ENCODE measurements at places on chromosomes 7 and 10.
A peak's percentile ranks its signal among the peaks of the same experiment; 100 is the strongest.

- no peak for DNase-seq
Observed at GRCh38 chr10:18364987-18365775, 225.0 kb downstream of the CACNB2 start.

DNA sequence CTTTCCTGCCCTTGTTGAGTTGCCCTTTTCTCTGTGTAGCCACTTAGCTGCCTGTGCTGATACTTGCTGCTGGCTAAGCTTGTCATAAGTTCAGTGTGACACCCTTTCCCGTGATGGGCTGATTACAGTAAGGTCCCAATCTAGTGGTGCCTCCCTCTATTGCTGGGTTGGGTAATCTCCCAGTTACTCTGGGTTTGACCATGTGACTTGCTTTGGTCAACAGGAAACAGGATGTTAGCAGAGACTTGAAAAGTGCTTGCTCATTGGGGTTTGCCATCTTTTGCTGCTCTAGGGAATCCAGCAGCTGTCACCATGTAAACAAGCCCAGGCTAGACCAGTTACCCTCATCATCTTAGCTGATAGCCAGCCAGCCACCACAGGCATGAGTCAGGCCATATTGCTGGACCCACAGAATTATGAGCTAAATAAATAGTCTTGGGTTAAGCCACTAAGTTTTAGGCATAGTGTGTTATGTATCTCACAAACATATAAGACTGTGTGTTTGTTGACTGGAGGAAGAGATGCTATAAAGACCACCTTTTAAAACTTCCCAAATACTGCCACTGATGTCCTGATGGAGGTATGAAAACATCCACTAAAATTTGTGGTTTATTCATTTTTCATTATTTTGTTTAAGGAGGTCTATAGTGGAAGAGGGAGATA, 4.0 kb upstream of the LEP start:
- peak; percentile 33 for DNase-seq

DNA sequence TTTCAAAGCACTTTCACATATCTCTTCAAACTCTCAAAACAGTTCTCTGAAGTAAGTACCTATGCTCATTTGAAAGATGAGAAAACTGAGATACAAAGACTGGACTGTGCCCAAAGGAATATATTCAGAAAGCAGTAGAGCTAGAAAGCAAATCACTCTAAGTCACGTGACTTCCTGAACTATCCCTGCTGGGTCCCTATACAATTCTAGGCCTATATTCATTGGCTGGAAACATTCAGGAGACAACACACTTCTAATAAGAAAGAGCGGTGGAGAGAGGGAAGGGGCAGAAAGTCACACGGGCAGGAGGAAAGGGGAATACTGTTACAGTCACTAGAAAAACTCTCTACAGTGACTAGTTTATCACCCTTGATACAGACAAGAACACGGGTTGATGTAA, 140.0 kb downstream of the CHCHD3 start:
- DNase-seq = no peak

GRCh38 chr10:2925631-2926030, 141.7 kb upstream of the PFKP start:
- peak; percentile 31 for DNase-seq

GRCh38 chr10:29860166-29860565, 199.2 kb downstream of the JCAD start:
- no peak for DNase-seq

- DNase-seq = no peak
Observed at GRCh38 chr7:20200971-20201370, 16.2 kb downstream of the MACC1 start.

- no peak for DNase-seq
Observed at GRCh38 chr7:133095119-133095671, 13.3 kb upstream of the CHCHD3 start.

- DNase-seq = no peak
Observed at GRCh38 chr10:5404208-5405041, at the start of gene TUBAL3. Gene TUBAL3 (minus strand): TSS chr10:5404828. CDS start chr10:5404792, 36 bp downstream.

- DNase-seq = no peak
Observed at GRCh38 chr10:100970914-100971811, 1.9 kb downstream of the SEMA4G start.

DNA sequence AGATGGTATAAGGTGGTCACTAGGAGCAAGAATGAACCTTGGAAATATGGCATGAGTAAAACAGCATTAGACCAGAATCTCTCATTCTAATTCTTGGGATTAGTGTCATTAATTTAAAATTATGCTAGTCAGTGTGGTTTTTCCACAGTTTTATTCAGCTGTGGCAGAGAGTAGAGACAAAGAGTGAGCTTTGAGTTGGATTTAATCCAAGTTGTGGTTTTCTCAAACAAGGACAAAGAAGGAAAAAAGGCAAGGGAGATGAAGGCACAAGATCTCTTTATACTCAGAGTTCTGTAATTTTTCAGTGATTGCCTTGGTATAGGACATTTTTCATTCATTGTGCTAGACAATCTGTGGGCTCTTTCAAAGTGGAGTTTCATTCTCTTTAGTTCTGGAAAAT, 28.2 kb upstream of the AKAP9 start:
- no peak for DNase-seq

DNA sequence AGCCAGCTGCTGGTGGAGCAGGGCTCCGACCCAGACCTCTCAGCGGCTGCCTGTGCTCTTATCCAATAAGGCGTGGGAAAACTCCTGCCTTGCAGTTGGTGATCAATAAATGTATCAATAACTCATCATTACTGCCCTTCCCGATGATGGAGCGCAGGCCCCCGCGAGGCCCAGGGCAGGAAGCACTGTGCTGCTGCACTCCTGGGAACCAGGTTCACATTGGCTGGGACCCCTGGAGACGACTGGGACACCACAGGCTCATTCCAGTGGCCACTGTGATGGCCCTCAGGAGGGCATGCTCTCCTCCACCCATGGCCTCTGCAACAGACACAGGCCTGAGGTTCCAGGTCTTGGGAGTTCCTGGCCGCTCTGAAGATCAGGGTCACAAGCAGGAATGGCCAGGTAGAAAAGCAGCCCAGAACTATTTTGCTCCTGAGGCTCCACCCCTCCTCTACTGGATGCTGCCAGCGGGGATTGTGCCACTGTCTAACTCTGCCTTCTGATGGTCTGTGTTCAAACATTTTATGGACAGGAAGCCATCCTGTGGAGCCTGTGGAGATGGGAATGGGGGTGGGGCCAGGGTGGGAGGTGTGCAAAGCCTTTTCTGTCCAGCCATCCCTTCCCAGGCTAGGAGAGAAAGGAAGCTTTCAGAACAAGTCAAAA, 287.4 kb upstream of the ZMIZ1 start:
- no peak for DNase-seq

DNA sequence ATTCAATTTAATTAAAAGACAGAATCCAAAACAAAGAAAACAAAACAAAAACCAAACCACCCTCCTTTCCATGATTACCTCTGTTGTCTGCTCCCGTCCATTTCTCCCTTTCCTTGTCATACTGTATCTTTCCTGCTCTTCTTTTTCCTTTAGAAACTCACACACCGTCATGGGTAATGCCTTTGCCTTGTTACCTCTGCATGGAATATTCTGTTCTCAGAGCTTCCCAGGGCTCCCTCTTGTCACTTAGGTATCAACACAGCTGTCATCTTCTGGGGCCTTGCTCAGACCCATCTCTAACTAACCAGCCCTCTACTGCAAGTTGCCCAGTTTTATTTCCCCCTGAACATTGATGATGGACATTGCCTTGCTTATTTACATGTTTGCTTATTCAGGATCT, 30.2 kb upstream of the GIMAP8 start:
- no peak for DNase-seq

GRCh38 chr10:128713874-128714570, 587.8 kb upstream of the MKI67 start:
- peak; percentile 87 for DNase-seq

- DNase-seq = no peak
Observed at GRCh38 chr10:130741901-130742855, 569.3 kb downstream of the TCERG1L start.

DNA sequence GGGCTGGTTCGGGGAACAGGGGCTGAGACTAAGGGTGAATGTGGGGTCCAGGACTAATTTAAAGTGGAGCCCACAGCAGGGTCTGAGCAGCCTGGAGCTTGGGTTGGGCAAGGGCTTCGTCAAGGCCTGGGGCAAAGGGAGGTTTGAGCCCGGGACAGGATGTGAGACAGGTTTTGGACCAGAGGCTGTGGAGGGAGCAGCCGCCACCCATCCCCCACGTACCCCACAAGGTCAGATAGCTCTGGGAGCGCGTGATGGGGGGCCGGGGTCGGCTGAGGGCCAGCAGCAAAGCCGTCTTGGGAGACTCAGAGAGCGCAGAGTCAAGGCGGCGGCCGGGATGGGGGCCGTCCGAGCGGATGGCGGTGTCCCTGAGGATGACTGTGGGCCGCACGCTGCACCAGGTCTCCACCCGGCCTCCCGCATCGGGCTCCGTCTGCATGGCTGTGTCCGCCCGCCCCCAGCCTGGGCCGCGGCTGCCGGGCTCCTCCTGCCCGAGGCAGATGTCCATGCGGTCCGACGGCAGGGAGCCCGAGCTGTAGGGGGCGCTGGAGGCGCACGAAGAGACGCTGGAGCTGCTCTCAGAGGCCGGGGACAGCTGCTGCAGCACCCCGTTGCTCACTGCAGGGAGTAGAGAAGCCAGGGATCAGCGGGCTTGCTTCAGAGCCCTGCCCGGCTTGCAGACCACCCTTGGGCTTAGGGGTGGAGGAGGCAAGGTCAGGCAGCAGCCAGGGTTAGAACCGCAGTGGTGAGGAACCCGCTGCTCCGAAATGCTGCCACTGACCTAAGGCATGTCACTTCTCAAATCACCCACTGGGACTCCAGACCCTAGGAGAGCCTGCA, 12.1 kb downstream of the PDZD7 start:
- peak; percentile 83 for DNase-seq

- DNase-seq = no peak
Observed at GRCh38 chr7:30738026-30738915, 13.7 kb upstream of the INMT start.

GRCh38 chr10:60908896-60909295, 35.1 kb downstream of the RHOBTB1 start:
- DNase-seq = no peak

- no peak for DNase-seq
Observed at GRCh38 chr7:139032473-139032872, 3.4 kb downstream of the ZC3HAV1L start.

GRCh38 chr10:128571745-128572144, 445.5 kb upstream of the MKI67 start:
- DNase-seq = no peak

GRCh38 chr7:2738766-2739549, 51.0 kb downstream of the AMZ1 start:
- no peak for DNase-seq

GRCh38 chr7:131627735-131628190, 71.3 kb upstream of the PODXL start:
- DNase-seq = no peak

GRCh38 chr10:88008866-88009470, 145.5 kb downstream of the PTEN start:
- DNase-seq = no peak

- no peak for DNase-seq
Observed at GRCh38 chr10:20233423-20233822, 417.2 kb downstream of the PLXDC2 start.

DNA sequence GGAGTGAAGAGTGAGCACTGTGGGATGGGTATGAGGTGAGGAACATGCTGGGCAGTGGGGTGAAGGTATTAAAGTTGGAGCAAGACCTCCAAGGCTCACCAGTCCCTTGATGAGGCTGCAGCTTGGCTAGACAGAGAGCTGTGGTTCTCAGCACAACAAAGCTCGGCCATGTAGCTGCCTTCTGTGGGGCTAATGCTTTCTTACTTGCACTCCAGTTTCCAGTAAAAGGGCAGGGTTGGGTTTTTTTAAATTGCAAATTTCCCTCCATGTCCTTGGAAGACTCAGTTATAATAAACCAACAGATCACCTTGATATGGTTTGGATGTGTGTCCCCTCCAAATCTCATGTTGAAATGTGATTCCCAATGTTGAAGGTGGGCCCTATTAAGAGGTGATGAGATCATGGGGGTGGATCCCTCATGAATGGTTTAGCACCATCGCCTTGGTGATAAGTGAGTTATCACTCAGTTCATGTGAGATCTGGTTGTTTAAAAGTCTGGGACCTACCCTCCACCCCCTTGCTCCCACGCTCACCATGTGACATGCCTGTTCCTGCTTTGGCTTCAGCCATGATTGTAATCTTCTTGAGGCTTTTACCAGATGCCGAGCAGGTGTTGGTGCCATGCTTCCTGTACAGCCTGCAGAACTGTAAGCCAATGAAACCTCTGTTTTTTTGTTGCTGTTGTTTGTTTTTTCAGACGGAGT, 55.9 kb downstream of the ATXN7L1 start:
- no peak for DNase-seq

DNA sequence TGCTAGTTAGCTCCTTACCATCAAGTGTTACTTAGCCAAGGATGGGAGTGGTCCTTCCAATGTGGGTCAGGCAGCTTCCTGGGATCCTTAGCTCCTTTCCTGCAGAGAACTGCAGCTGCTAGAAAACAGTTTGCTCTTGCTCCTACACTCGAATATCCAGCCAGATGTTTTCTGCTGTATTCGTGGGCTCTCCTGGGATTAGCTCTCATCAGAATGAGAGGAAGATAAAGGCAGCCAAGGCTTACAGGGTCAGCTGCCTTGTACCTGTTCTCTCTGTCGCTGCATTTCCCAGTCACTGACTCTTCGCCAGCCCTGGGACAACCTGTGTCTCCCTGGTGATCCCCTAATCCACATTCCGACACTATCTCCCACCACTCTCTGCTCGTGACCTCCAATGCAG, 29.0 kb downstream of the NEUROD6 start:
- DNase-seq = peak; percentile 42

DNA sequence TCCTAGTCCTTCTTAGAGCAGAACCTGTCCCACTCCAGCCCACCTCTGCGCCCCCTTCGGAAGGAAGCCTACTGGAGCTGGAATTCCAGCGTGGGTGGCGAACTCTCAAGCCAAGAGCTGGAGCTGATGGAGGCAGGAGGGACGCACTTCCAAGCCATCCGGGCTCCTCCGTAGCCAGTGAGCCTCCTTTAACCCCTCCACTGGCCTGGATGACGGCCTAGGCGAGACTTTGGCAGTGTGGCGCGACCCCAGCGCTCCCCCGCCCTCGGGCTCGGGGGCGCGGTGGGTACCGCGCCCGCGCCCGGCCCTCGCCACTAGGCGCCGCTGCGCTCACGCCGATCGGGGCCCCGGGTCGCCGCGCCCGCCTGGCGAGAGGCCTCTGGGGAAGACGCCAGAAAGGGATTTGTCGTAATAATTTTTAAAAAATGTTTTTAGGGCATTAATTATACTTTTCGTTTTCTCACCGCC, 5.1 kb upstream of the EMX2 start:
- no peak for DNase-seq

DNA sequence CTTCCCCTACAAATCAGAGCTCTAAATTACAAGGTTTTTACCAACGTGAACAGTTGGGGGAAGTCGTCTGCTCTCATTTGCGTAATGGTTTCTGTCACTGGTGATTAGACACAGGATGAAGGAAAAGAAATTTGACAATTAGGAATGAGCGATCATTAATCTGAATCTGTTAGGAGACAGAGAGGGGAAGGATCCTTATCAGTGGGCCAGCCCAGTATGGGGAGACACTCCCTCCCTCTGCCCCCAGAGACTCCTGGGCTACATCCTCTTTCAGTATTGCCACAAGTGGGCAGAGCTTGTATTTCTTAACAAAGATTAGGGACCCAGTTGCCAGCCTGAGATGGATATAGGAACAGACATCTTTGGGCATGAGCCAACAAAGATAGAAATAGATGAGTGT, 15.5 kb downstream of the HIF1AN start:
- no peak for DNase-seq

- DNase-seq = no peak
Observed at GRCh38 chr7:22895140-22895827, 72.6 kb upstream of the TOMM7 start.

GRCh38 chr7:7190142-7190541, 7.8 kb downstream of the C1GALT1 start:
- DNase-seq = no peak

- DNase-seq = no peak
Observed at GRCh38 chr10:101394524-101395133, 40.7 kb downstream of the BTRC start.

- no peak for DNase-seq
Observed at GRCh38 chr7:66679633-66680244, 51.1 kb downstream of the KCTD7 start.

Data from femur (tissue), 1 donor.